Tongue (tissue), 3 donors: ENCODE measurements at places on chromosomes 5 and 9. TPM values are rescaled to one million over a fixed set of nuclear protein-coding genes. Genes with fewer than 3 reads are reported as not detected.

DNA sequence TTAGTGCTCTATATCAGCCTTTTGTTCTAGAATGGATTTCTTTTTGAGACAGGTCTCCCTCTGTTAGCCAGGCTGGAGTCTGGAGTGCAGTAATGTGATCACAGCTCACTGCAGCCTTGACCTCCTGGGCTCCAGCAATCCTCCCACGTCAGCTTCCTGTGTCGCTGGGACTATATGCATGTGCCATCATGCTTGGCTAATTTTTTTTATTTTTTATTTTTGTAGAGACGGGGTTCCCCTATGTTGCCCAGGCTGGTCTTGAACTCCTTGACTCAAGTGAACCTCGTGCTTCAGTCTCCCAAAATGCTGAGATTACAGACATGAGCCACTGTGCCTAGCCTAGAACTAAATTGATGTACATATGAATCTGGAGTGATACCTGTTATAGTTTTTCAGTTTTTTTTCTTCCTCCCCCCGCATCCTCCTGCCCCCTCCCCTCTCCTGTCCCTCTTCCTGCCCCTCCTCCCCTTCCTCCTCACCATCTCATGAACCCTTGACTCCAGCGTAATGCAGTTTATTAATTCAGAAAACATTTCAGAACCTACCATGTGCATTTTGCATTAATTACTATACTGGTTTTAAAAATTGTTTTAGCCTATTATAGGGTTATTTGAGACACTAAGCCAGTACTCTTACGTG lies 37.4 kb upstream of the TNFAIP8 start:
- no peak for DNase-seq

GRCh38 chr9:106862110-106862820 lies 701 bp upstream of the ZNF462 start:
- peak; percentile 67 for DNase-seq

DNA sequence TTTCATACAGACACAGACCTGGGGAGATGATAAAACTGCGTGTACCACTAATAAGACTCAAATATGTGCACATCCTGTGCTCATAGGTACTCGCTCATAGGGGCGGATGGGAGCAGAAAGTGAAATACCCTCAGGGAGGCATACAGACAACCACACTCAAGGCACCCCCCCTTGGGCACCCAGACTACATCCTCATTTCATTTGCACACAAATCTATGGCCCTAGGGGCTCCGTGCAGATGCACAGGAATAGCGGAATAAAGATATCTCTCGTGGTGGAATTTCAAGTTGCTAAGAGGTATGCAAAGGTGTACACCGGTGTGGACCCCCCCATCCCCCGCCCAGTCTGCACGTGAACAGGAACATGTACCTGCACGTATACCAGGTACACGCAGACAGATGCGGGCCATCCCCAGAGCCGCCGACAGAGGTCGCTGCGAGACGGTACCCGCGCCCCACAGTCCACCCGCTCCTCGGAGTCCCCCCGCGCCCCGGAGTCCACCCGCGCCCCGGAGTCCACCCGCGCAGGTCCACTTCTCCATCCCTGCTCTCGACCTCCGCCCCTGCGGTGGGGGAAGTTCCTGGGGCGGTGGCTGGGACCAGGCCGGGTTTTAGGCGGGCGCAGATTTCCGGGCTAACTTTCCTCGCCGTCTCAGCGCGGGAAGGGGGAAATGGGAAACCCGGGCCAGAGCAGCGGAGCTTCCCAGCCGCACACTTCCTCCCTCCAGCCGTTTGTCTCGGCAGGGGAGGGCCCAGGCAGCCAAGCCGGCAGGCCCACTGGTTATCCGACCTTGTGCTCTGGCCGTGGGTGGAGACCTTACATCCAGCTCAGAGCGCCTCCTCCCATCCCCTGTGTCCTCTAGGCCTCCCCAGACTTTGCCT lies 1.0 kb upstream of the IL12B start:
- DNase-seq: peak; percentile 62

- DNase-seq: no peak
These were observed 267.7 kb downstream of the NTRK2 start for GRCh38 chr9:84937180-84937579.

- DNase-seq: no peak
These were observed 136.9 kb downstream of the UGCG start for GRCh38 chr9:112033237-112034215.

GRCh38 chr9:101032426-101032825 lies 3.9 kb downstream of the PLPPR1 start:
- no peak for DNase-seq

DNA sequence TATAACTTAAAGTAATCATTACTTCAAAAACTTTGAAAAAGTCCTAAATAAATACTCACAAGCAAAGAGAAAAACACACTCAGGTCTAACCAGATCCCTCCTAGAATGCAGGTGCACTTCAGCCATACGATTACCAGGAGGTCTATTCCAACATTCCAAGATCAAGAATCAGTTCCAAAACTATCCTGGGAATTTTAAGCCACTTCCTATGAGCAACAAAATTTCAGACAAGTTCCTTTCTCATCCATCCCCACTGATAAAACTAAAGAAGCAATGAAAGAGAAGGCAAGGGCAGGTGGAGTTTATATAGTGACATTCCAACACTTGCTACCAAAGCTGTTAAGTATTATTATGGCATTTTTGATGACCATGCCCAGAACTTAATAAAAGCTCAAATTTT lies 29.6 kb downstream of the MLLT3 start:
- no peak for DNase-seq

- no peak for DNase-seq
These were observed 379.6 kb downstream of the MLLT3 start for GRCh38 chr9:20242510-20243189.

GRCh38 chr9:113154471-113154870 lies 3.7 kb downstream of the SLC31A2 start:
- peak; percentile 78 for DNase-seq

DNA sequence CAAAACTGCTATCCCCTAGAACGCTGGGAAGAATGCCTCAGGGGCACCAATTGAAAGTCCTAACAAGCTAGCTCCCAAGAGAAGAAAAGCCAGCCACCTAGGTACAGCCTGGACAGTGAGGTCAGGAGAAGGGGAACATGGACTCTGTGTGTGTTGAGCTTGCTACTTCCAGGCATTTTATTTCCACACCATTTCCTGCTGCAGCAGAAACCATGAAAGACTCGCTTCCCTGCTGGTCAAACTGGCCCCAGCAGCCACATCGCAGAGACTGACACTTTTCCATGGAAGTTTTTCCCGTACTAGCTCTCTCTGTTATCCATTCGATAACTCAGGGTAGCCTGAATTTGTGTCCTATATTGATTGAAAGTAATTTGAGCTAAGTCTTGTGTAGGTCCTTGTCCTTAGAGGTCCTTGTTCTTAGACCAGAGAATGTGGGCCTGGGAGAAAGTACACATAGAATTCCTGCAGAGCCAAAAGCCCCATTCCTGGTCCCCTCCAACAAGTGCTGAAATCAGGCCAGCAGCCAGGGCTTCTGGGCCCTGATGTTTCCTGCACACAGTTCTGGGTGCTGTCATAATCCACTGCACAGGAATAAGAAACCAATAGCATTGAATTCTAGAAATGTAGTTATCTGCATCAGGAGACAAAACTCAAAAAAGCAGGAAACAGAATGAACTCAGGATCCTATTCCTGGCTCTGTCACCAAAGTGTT lies 96.6 kb downstream of the BRINP1 start:
- peak; percentile 26 for DNase-seq

GRCh38 chr5:34686762-34687268 lies 30.7 kb downstream of the RAI14 start:
- peak; percentile 53 for DNase-seq

DNA sequence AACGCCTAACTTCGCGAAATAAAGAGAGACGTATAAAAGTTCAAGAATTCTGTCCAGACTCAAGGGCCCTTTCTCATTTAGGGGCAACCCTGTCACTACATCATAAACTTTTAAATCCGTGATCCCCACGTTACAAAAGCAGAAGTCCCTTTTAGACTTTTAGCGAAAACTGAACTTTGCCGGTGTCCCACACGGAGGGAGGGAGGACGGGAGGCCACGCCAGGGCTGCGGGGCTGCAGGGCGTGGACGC lies 515 bp upstream of the F2R start:
- DNase-seq: no peak

GRCh38 chr9:99135456-99135855 lies 30.5 kb downstream of the TGFBR1 start:
- peak; percentile 43 for DNase-seq

- DNase-seq: no peak
These were observed 148.3 kb upstream of the MOCS2 start for GRCh38 chr5:53257806-53258373.

DNA sequence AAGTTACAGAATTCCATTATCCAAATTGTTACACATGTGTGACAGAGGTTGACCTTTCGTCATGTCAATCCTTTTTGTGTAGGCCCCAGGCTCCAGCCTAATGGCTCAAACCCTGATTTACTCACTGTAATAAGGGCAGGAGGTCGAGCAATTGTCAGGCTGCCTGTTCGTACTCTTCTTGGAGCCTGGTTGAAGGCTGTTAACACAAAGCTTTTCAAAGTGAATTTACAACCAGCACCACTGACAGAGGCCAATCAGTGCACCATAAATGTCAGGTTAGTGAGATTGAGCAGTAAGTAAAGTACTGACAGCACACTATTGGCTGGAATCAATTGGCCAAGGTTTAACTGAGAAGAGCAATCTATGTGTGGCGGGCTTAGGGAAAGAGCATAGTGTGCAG lies 16.8 kb downstream of the PRDM6 start:
- DNase-seq: no peak

DNA sequence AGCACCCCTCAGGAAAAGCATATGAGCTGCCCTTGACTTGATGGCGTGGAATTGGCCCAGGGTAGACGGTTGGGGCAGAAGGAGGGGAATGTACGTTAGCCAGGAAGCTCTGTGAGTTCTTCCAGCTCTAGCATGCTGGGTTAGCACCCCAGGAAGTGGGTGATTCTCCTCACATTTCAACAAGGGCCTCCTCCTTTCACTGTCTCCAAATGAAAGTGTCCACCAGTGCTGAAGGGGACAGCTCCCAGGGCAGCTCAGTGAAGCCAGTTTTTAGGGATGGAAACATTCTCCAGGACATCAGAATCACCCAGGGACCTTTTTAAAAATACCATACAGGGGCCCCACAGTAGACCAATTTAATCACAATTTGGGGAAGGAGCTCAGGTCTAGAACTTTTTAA lies 17.2 kb upstream of the AFAP1L1 start:
- peak; percentile 62 for DNase-seq

DNA sequence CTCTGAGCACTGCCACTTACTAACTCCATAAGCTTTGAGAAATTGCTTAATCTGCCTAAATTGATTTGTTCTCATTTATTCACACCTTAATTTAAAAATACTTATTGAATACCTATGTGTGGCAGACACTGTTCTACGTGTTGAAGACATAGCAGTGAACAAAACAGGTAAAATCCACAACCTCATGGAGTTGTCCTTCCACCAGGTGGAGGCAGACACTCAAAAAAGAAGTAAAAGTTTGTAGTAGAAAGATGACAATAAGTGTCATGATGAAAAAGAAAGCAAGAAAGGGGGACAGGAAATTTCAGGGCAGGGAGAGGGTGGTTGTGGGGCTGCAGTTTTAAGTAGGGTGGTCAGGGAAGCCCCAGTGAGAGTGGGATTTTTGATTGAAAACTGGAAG lies 94.9 kb downstream of the SREK1 start:
- peak; percentile 5 for DNase-seq

DNA sequence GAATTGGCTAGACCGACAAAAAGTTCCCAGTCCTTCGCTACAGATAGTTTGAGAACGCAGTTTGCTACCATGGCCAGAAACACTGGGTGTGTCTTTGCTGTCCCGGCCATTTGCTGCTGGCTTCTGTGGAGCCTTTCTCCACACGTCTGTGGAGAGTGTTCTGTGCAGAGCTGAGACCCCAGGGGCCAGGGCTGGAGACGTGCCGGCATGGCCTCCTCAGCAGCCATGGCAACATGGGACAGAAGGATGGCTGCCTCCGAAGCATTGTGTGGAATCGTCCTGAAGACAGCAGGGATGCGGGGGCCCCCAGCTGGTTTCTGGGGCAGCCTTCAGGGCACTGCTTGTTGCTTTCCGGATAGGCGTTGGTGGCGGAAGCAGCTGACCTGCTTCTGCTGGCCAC lies 142.8 kb downstream of the GADD45G start:
- DNase-seq: peak; percentile 40

GRCh38 chr5:148884339-148885020 lies 58.1 kb downstream of the ADRB2 start:
- no peak for DNase-seq

GRCh38 chr9:118269623-118270022 lies 565.4 kb downstream of the TLR4 start:
- no peak for DNase-seq

DNA sequence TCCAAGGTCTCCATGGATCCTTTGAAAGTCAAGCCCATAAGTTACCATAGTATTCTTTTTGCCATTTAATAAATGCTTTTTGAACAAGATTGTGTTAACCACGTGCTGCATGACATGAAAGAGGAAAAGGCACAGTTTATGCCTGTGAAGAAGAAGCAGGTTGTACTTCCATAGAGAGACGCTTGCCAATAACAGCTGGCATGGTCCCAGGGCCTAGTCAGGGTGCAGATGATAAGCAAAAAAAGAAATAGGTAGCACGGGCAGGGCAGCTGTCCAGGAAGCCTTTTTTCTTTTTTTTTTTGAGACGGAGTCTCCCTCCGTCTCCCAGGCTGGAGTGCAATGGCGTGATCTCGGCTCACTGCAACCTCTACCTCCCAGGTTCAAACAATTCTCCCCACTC lies 71.8 kb upstream of the CLINT1 start:
- DNase-seq: no peak

GRCh38 chr5:8628521-8628920 lies 759.6 kb downstream of the MTRR start:
- DNase-seq: peak; percentile 21

GRCh38 chr5:114789773-114790402 lies 379.8 kb downstream of the TRIM36 start:
- peak; percentile 56 for DNase-seq

Gene GFI1B
- 0.51 TPM for total RNA-seq

Gene PAPPA
- total RNA-seq: 3.0 TPM

Gene NAA35
- 32.3 TPM for total RNA-seq

Gene VLDLR
- total RNA-seq: 60.1 TPM

Gene TLR4
- 8.8 TPM for total RNA-seq

Gene SLC31A2
- 6.7 TPM for total RNA-seq

Gene SYNPO
- 36.6 TPM for total RNA-seq

Gene TICAM2
- total RNA-seq: 4.0 TPM

Gene ASPN
- 419 TPM for total RNA-seq

Gene NEUROG1
- not detected for total RNA-seq

Gene MYMK
- total RNA-seq: 18.3 TPM

Gene ANXA6
- total RNA-seq: 520 TPM

Gene BRD9
- 35.3 TPM for total RNA-seq
